ENCODE measurements at places on chromosomes 3 and 15. TPM values are rescaled to one million over a fixed set of nuclear protein-coding genes. Genes with fewer than 3 reads are reported as not detected.

Gene GADL1
- 0.30 TPM for total RNA-seq

Gene LDHAL6B
- not detected for total RNA-seq

GRCh38 chr3:107861904-107862303, 228.9 kb downstream of the CD47 start:
- no peak for DNase-seq

DNA sequence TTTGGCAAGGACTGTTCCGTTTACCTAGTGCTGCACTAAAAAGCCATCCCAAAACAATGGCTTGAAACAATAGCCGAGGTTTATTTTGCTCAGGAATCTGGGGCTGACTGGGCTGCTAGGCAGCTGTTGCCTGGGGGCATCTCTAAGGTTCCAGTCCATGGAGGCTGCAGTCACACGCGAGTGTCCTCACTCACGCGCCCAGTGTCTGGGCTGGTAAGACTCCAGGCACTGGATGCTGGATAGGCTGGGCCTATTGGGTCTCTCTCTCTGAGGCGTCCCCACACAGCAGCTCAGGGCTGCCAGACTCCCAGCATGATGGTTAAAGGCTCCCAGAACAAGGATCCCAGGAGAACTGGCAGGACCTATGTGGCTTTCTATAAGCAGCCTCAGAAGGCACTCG, 34.2 kb downstream of the ALS2CL start:
- no peak for DNase-seq

All from H1 (cell line).